Fibroblast of skin of right quadriceps (primary cell): ENCODE measurements at places on chromosomes 7 and 10.

GRCh38 chr10:103568505-103568904 is 75.0 kb downstream of the NEURL1 start:
- no peak for DNase-seq

DNA sequence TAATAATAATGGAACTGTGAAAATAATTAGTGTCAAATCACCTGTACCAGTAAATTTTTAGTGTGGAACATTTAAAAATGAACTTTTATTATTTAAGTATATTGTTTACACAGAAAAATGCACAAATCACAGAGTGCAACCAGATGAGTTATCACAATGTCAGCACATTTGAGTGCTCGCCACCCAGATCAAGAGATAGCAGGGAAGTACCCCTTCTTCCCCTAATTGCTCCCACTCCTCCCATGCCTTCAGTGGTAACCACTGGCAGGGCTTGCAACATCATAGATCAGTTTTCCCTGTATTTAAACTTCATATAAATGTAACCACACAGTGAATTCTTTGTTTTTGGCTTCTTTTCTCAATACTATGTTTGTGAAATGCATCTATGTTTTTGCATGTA is 7.8 kb upstream of the GPR141 start:
- no peak for DNase-seq

DNA sequence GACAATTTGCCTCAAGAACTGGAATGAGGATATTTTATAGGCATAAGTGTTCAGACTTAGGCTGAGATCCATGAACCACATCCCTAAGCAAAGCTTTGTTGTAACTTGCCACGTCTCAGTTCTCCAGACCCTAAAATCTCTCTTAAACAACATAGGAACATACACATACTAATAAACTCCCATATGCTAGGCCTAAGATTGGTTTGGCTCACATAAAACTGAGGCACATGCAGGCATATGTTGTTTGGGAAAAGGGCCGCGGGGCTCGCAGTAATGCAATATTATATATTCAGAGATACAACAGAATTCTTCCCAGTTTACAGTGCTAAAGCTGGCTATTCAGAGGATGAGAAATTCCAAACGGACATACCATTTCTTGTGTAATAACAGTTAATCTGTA is 61.0 kb downstream of the DOCK4 start:
- no peak for DNase-seq

GRCh38 chr10:12635127-12635541 is 285.8 kb downstream of the CAMK1D start:
- no peak for DNase-seq

DNA sequence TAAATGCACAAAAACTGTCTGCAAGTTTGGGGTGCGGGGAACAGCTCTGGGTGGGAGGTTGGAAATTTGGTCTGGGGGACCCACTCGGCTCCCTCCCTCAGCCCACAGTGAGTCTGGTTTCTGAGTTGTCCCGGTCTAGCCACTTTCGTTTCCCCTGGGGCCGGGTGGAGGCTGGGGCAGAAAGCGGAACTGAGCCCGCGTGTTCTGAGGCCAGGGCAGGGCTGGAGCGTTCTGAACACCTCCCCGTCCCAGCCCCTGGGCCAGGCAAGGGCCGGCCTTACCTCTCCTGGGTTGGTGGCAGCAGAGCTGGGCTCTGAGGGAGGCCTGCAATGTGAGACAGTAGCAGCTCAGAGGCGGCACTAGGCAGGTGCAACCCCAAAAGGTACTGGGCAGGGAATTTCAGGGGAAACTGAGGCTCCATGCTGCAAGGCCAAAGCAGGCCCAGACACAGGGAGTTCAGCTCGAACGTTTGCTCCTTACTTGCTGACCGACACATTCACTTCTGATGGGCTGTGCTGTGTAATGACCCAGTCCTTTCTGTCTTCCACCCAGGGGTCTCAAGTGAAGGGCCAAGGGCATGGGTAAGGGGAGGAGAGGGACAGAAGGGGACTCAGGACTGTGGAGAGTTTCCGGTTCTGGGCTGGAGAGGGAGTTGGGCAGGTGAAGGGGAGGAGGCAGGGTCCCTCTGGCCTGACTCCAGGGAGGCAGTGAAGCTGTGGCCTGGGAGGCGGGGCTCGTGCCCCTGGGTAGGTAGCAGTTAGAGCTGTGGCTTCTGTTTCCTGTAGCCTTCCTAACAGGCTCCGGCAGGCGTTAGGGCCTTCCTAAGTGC is 3.0 kb downstream of the IRF5 start:
- DNase-seq, result no peak

DNA sequence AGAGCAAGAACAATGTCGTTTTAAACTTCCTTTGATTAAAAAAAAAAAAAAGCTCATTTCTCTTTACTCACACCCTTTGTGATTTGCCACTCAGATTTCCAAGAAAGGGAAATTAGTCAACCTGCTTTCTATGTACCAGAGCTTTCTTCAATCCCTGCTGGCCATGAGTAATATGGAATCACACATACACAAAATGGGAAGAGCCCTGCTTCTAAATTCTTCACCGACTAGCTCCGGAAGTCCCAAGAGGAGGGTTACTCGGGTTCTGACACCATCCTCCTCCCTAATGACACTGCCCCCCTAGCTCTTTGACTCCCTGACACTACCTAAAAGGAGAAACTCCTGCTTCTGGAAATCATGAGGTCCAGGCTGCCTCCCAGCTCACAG is 81.8 kb upstream of the SFMBT2 start:
- no peak for DNase-seq

- DNase-seq, result no peak
These were observed 123.1 kb downstream of the DKK1 start for GRCh38 chr10:52437205-52437646.

GRCh38 chr10:31789555-31789954 is 139.1 kb downstream of the ARHGAP12 start:
- DNase-seq, result no peak

GRCh38 chr10:104309980-104310978 is 28.0 kb downstream of the ITPRIP start:
- DNase-seq, result peak; percentile 77

GRCh38 chr10:88986549-88987242 is 3.9 kb upstream of the FAS start:
- peak; percentile 37 for DNase-seq

DNA sequence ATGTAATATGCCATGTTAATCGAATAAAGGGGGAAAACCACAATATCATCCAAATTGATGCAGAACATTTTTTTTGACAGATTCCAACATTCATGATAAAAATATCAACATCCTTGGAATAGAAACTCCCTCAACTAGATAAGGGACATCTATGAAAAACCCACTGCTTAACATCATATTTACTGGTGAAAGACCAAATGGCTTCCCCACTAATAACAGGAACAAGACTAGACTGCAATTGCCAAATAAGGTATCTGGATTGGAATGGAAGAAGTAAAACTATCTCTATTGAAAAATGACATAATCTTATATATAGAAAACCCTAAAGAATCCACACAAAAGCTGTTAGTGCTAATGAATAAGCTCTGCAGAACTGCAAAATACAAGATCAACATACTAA is 27.8 kb downstream of the SMURF1 start:
- no peak for DNase-seq

- DNase-seq, result peak; percentile 50
These were observed 144.5 kb downstream of the NEURL1 start for GRCh38 chr10:103637927-103638557.

- no peak for DNase-seq
These were observed 36.6 kb upstream of the ZMIZ2 start for GRCh38 chr7:44712012-44712411.

DNA sequence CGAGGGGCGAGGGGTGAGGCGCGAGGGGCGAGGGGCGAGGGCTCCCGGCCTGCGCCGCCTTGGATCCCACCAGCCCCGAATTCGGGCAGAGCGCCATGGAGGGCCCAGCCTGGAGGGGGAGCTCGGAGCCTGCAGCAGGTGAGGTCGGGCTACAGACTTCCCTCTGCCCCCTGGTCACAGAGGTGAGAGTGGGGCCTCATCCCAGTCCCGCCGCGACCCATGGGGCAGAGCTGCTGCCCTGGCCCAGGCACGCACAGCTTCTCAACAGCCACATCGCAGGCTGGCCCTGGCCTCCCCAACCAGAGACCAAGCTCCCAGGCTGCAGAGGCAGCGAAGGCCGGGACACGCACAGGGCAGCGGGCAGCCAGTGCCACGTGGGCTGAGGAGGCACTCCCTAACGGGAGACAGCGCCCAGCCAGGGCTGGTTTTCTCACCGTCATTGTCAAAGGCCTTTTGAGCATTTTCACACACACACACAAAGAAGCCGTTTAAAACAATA is 191.8 kb downstream of the PTPRN2 start:
- DNase-seq, result no peak
